Lower lobe of right lung (tissue), 2 donors: ENCODE measurements at places on chromosomes 4 and X.

DNA sequence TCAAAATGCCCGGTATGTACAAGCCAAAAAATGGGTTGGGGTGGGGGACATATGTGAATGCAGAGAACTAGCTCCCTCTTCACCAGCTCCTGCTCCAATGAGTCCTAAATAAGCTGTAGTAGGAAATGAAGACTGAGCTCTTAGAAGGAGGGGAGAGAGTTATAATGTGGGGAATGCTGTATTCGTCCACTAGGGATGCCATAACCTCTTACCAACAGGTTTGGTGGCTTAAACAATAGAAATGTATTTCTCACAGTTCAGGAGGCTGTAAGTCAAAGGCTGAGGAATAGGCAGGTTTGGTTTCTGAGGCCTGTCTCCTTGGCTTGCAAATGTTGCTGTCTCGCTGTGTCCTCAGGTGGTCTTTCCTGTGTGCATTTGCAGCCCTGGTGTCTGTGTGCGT, 4.4 kb upstream of the INPP4B start:
- DNase-seq, result no peak

GRCh38 chr4:169956091-169956843, 69.9 kb downstream of the MFAP3L start:
- DNase-seq, result no peak

DNA sequence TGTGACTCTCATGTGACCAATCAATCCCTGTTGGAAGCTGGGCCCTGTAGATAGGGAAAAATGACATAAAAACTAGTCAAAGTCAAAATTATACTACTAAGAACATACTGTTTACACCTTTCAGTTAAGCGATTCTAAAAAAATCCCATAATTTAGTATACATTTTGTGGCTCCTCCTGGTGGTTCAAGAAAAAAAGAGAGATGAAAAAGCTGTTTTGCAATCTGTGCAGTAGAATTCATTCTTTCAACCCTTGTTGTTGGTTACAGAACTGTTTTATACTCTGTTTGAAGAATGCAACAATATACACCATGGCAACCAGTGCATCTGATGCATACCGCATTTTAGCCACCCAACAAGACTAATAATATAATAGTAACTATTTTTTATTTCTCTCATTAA, 66.8 kb upstream of the ANK2 start:
- no peak for DNase-seq

GRCh38 chrX:152992115-152992514, 1.8 kb downstream of the PNMA5 start:
- DNase-seq, result no peak

- no peak for DNase-seq
These were observed 6.3 kb downstream of the FMR1 start for GRCh38 chrX:147917700-147918695.

DNA sequence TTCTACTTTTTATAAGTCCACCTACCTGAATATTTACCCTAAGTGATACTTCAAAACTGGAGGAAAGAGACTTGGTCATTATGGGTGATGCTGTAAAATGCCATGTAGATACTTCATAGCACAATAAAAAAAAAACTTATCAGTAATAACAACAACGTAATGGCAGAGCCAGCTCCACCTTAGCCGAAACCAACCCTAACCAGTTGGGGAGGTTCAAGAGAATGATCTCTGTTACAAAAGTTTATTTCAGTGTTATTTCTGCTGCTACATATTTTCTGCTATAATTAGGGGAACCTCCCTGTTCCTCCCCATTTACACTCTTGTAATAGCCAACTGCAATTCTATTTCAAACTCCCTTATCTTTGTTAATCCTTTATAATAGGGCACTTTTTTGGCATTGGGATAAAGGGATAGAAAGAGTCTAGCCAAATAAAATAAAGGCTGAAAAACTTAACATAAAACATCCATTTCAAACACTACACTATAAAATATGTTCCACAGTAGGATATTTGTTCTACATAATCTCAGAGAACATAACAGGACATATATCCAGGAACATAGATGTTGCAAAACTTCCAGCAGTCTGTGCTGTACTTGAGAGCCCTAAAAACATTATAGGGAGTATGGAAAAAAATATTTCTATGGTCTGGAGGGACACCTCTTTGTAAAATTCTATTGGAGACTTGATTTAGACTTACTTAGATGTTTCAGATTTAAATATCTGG, 138.7 kb upstream of the POF1B start:
- no peak for DNase-seq

DNA sequence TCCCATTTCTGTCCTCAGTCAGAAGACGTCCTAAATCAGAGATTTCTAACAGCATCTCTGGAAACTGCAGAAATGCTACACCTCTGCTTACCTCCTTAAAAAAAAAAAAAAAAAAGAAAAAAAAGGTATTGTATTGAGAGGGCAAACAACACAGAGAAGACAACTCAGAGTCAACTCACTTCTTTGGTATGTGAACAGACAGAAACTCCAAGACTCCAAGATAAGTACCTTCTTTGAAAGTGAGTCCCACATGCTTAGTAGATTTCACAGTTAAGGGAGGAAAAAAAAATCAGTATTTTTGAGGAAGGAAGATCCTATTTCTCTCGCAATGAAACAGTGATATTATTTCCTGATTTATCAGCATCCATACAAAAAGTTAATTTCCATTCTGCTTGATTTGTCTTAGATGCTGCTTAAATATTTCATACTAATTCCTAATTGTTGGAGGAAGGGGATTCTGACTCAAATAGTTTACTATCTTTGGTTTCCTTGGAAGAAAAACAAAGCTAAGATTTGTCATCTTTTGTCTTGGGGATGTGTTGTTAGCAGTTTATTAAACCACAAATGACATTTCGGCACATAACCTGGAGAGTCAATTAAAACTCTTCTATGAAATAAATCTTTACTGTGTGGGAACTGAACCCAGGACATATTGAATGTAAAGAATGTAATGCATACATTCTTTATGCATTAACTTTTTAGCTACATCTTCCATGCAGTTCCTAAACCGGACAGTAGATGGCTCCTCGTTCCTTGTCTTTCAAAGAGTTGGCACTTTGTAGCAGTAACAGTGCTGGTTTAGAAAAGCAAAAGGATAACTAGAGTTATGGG, 4.7 kb downstream of the RASGEF1B start:
- no peak for DNase-seq

DNA sequence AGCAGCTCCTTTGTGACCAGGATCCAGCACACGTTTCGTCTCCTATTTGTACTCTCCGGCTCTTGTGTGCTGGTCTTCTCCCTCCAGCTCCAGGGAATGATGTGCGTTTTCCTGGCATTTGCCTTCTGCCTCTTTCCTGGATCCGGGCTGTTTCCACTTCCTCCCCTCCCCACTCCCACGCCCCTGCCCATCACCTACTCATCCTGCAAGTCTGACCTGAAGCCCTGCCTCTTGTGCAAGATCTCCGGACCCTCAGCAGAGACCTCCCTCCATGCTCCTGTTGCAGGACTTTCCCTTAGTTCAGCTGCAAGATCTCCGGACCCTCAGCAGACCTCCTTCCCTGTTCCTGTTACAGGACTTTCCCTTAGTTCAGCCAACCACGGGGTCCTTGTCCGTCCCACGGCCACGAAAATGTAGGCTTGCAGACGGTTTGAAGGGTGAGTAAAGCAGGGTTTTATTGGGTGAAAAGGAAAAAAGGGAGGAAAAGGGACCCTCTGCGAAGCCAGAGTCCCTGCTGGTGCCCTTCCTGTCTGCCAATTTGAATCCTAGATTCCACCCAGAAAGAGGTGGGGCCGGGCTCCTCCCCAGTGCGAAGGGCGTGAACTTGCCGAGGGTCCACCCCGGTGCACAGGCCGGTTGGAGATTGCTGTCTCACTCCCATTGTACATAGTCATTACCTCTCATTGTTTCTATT, 74.4 kb upstream of the IRF2 start:
- DNase-seq, result no peak

DNA sequence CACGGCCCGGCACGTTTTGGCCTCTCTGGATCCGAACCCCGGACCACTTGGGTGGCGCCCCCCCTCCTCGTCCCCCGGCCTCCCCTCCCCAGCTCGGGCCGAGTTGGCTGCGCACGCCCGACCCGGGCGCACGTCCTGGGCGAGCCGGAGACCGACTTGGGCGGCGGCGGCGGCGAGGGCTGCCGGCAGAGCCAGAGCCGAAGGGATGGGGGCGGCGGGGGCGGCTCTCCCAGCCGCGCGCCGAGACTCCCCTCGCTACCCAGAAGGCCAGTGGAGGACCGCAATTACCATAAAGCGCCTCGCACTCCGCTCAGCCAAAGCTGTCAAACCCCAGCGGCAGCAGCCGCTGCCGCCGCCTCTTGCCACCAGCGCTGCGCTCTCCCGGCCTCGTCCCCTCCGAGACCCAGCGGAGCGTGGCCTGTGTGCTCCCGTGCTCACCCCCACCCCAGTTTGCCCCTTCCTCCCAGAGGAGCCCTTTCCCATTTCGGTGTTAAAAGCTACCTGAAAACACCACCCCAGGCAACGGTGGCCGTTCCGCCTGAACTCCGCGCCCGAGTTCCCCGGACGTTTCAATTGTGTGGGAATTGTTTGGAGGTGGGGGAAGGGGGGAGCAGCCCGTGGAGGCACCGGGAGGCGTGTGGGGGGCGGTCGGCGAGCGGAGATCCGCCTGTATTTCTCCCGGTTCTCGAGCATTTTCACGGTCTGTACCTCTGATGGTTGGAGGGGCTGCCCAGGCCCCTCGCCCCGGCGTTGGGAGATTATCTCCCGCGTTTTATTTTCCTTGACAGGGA, 701 bp upstream of the BCOR start:
- DNase-seq, result peak; percentile 62

GRCh38 chrX:9911487-9911886, 55.7 kb upstream of the CLDN34 start:
- no peak for DNase-seq

DNA sequence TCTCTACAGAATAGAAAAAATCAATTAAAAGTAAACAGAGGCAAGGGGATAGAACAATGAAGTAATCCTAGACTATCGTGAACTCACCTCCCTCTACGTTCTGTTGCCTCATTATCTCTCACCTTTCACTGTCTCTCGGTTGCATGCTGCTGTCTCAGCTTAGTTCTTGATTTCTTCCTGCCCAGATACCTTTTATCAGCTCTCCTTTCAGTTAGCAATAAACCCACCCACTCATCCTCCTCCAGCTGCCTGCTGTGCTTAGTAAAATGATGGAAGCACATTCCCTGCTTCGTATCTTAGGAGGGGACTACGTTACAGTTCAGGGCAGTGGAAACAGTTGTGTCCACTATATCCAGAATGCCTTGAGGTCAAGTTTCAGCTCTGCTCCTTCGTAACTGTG, 1709.5 kb upstream of the AGA start:
- DNase-seq, result no peak

DNA sequence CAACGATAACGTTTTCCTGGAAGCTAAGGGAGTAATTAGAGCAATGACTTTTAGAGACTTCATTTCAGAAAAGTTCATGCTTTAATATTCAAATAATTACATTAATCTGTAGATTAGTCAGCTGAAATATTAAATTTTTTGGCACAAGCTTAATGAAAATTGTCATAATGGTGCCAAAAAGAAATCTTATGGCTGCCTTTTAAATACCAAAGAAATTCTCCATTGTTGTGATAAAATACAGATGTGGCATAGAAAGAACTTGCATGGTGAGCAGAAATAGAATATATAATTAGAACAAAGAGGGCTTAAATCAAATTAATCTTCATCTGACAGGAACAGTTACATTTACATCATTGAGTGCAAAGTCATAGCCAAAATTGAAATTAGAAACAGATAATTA, 263.5 kb downstream of the AFF2 start:
- DNase-seq, result no peak

- DNase-seq, result no peak
These were observed 20.9 kb downstream of the ITIH6 start for GRCh38 chrX:54776987-54777672.

GRCh38 chrX:136725441-136726104, 55.2 kb downstream of the ARHGEF6 start:
- DNase-seq, result no peak
